ENCODE measurements at places on chromosomes 6 and 20.
A peak's percentile ranks its signal among the peaks of the same experiment; 100 is the strongest.

DNA sequence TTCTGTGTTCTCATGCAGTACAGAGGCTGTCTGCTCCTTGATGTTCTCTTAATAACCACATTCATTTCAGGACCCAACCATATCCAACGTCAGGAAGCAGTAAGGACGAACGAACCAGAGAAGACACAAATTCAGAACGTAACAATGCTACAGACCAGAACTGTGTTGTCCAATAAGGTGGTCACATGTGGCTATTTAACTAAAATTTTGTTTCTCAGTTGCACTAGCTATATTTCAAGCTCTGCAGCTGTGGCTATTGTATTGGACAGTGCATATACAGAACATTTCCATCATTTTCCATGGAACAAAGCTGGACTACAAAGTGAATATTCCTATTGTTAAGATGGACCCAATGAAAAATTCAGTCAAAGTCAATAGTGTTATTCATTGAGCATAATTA lies 27.0 kb downstream of the MAP7 start:
- no peak for DNase-seq

GRCh38 chr6:129096651-129097290 lies 213.8 kb downstream of the LAMA2 start:
- DNase-seq, result no peak

DNA sequence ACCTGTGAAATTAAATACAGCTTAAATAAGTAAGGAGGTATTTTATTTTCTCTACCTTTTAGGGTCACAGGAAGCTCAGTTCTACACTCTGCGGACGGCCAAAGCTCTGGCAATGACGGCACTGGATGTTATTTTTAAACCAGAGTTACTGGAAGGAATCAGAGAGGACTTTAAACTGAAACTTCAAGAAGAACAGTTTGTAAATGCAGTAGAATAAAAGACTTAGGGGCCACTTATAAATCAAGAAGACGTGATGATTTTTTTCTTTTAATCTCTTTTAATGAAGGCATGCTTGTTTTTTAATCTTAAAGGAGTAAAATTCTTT lies 16.2 kb downstream of the PM20D2 start:
- no peak for DNase-seq

- no peak for DNase-seq
Measured at GRCh38 chr6:45808917-45809316, 206.7 kb downstream of the CLIC5 start.

GRCh38 chr6:109738255-109738654 lies 47.2 kb downstream of the FIG4 start:
- no peak for DNase-seq

- DNase-seq, result no peak
Measured at GRCh38 chr6:34317882-34318498, 69.2 kb upstream of the SMIM29 start.

DNA sequence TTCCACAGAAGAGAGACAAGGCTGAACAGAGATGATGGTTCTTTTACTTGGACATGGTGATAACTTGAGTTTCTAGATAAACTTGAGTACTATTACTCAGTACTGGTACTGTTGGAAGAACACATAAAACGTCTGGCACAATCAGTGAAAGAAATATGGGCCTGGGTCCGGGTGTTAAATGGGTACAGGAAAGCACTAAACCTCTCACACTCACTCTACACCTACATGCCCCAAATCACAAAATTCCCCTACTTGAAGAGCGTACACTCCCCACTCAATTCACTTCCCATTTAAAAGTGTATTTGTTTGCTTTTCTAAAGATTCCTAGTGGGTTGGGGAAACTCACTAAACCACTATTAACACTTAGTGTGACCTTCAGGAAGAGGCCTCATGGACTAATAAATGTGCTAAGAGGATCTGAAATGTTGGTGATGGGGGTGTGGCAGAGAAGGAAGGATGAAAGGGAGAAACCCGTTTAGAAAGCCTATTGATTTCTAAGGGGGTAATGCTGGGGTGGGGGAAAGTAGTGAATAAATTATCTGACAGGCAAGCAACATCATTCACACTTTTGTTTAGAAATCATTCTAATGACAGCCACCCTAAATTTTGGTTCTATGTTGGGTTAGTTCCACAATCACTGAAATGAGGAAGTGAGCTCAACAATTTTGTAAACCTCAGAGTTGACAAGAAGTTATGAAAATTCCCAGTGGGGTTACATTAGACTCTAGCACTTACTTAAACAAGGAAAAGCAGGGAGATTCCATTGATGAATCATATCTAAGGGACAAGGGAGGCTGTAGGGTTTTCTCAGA lies 222.6 kb upstream of the MARCKS start:
- no peak for DNase-seq

DNA sequence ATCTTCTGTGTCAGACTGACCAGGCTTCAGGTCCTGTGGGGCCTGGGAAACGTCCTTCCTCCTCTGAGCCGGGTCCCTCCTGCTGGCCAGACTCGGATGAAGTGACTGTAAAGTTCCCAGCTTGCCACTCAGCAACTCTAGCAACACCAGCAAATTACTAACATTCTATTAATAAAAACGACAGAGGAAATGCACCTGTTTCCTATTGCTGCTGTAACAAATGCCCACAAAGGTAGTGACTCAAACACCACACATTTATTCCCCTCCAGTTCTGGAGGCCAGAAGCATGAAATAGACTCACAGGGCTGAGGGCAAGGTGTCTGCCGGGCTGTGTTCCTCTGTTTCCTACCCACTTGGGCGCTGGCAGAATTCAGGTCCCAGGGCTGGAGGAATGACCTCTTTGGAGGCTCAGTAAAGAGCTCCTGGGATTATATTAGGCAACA lies 48.8 kb downstream of the CTCFL start:
- DNase-seq, result no peak

DNA sequence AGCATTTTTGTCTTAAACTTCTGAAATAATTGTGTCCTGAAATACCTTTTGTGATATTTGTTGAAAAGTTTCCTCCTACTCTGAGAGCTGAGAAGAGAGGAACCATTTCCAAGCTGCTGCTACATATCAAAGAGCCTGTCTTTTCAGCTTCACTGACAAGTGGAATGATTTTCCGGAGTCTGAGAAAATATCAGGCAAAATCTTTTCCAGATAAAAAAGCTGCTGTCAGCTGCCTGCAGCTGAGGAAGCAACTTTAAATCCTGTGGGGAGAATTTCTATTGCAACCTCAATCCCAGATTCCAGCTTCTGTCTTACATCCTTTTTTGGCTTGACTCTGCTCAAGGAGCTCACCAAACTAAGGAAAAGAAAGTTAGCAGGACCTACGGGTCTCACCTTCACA lies 904.3 kb downstream of the PHF3 start:
- DNase-seq, result no peak

GRCh38 chr6:44004625-44005506 lies 122.4 kb downstream of the MRPL14 start:
- DNase-seq, result no peak

DNA sequence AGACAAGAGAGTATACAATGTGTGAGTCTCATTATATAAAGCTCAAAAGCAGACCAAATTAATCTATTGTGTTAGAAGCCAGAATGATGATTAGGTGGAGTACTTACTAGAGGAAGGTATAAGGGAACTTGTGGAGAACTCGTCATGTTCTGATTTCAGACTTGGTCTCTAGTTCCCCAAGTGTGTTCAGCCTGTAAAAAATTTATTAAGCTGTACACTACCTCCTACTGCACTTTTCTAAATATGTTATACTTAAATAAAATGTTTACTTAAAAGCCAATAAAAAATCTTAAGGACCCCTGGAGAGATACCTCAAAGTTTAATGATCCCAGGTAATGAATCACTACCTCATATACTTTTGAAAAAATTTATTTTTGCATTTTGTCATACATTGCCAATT lies 130.4 kb upstream of the PLCB4 start:
- no peak for DNase-seq

- DNase-seq, result no peak
Measured at GRCh38 chr6:151399679-151400078, 8.3 kb upstream of the ZBTB2 start.

GRCh38 chr6:155628306-155628705 lies 172.7 kb upstream of the NOX3 start:
- no peak for DNase-seq

- no peak for DNase-seq
Measured at GRCh38 chr6:151451417-151451949, 443 bp downstream of the RMND1 start.

- DNase-seq, result peak; percentile 4
Measured at GRCh38 chr6:19804205-19805128, 32.7 kb upstream of the ID4 start.

- DNase-seq, result no peak
Measured at GRCh38 chr20:10716855-10717254, 43.1 kb upstream of the JAG1 start.

GRCh38 chr6:33620856-33621710 lies at the start of gene ITPR3:
Gene ITPR3 (plus strand): TSS chr6:33621322. CDS start chr6:33621603, 281 bp downstream.
- DNase-seq, result peak; percentile 53

DNA sequence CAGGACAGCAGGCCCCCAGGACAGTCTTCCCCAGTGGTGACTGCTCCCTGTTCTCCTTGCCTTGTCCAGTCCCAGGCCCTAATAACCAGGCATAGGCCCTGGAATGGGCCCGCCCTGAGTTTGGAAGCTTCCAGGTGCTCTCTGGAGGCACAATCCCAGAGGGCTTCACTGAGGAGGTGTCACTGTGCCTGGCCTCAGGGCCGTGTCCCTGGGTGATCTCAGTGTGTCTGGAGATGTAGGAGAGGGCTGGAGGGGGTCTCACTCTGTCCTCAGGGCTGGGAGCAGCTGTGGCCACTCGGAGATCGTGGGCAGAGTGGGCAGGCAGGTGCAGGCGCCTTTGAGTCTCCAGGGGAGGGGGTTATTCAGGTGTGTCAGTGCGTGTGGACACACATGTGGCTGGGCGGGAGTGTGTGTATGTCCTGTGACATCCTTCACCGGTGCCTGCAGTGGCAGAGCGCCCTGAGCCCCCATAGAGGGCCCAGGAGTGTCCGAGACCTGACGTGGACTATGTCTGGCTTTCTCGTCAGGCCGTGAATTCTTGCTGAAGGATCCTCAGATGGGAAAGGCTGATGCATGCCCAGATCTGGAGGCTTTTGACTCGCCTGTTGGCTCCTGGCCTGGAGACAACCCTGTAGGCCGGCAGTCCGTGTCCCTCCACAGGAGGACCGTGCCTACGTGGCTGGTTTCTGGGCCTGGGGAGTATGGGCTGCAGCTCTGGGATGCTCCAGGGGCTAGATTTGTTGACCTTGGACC lies 5.5 kb upstream of the NPBWR2 start:
- no peak for DNase-seq

DNA sequence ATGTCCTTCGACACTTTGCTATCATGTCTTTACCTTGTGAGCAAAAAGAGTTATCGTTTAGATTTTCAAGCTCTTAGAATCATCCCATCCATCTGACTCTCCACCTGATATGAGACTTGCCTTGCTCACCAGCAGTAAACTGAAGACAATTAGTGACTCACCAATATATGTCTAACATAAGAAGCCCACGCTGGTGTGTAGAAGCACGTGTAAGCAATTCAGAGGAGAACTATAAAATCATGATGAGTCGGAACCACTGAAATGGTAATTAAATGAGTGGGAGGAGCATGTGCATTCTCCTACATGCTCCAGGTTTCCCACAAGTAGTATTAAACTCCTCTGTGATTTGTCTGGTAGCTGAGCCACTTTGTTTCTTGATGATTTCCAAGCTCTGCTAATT lies 181.6 kb upstream of the RNF217 start:
- no peak for DNase-seq

DNA sequence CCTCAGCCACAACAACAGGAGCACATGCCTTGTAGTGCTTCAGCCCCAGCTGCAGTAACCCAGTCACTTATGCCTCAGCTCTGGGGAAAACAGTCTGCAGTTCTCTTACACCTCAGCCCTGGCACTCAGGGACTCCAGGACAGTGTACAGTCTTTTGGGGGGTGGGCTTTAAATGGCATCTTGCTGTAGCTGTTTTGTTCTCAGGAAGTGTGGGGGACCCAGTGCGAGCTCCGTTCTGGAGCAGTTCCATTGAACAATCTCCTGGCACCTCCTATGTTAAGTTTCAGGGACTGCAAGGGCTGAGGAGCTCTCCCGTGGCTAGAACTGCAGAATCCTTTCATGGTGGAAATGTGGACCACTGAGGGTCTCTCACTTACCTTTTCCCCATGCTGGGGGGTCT lies 55.2 kb downstream of the PLCG1 start:
- DNase-seq, result no peak

- DNase-seq, result no peak
Measured at GRCh38 chr6:135990855-135991464, 139.5 kb downstream of the PDE7B start.

- DNase-seq, result no peak
Measured at GRCh38 chr6:132128424-132128823, 177.3 kb upstream of the CCN2 start.

DNA sequence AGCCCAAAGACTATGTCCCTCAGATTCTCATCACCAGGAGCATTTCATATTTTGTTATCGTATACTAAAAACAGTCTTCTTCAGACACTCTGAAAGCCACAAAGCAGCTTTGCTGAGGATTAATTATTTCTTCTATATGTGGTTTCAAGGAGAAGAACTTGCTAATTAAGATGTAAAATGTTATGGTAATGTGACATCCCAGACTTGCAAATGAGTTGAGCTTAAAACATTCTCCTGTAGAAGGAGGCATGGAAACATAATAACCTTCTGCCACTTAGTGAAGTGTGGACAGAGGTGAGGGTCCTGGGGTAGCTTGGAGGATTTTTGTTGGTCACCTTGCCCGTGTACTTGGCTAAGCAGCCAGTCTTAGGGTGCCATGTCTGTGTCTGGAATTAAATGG lies 16.7 kb upstream of the MAPRE1 start:
- DNase-seq, result no peak
